NCI-H69 (cell line): ENCODE measurements at places on chromosomes 3 and 15.

DNA sequence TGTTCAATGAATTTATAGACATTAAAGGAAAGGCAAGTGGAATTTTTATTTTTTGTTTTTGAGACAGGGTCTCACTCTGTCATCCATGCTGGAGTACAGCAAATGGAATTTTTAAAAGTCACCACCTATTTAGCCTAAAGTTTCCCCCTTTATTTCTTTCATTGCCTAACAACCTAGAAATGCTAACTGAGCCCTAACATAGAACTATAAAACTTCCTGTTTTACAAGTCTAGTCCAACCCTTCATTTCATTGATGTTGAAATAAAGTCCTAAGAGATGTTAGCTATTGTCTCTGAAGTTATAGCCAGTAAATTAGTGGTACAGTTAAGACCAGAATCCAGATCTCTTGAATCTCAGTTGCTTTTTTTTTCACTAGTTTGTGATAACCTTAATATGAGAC, 39.0 kb downstream of the MAPK6 start:
- no peak for DNase-seq

DNA sequence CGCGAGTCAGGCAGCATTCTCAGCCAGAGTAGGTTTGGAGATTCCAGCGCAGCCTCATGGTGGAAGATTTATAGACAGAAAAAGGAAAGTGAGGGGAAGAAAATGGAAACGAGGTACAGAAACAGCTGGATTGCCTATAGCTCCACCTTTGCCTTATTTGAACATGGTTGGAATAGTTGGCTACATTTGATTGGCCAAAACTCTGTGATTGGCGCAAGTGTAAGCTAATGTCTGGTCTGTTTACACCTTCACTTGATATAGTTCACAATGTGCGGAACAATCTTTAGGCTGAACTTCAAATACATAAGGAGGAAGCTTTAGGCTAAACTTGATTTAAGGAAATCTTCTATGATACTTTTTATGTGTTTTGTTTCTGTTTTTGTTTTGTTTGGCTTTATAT, 1191.9 kb downstream of the NSUN3 start:
- no peak for DNase-seq

- DNase-seq: no peak
Observed at GRCh38 chr15:44101944-44102343, 93.1 kb downstream of the FRMD5 start.

DNA sequence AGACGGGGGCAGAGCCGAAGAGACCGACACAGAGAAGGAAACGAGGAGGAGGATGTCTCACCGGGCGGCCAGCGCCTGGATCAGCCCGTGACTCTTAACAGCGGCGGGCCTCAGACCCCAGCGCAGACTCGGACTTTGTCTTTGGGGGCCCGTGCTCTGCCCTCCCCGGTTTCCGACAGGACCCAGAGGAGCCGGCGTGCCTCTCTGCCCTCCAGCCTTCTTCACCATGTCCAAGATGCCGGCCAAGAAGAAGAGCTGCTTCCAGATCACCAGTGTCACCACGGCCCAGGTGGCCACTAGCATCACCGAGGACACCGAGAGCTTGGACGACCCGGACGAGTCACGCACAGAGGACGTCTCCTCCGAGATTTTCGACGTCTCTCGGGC, 1.0 kb downstream of the TSC22D2 start:
- no peak for DNase-seq

DNA sequence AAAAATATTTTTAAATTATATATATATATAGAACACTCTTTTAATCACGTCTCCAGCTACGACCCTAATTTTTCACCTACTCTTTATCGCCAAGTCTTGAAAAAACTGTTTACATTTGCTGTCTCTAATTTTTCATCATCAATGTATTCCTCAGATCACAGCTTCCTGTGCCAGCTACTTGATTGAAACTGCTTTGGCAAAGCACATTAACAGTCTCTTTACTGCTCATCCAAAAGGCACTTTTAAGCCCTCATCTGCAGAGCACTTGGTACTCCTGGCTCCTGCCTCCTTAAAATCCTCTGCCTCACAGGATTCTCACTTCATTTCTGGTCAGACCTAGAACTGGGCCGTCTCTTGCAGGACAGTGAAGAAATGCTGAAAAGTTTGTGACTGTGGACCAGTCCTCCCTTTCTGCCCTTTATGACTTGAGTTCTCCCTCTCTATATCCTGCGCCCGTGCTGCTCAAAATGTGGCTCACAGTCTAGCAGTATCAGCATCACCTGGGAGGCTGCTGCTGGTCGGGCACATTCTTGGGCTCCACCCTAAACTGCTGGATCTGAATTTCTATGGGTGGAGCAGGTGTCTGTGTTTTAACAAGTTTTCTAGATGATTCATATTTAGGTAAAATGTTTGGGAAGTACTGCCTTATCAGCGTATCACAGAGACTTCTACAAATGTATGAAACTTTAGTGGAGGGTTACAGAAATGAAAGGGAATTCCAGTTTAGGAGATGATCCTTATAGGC, 196.8 kb downstream of the ADAMTSL3 start:
- DNase-seq: no peak

- no peak for DNase-seq
Observed at GRCh38 chr3:181066143-181067087, 76.9 kb upstream of the DNAJC19 start.
